Right renal cortex interstitium (tissue), 3 donors: ENCODE measurements at places on chromosomes 7 and 10. TPM values are rescaled to one million over a fixed set of nuclear protein-coding genes. Genes with fewer than 3 reads are reported as not detected.

DNA sequence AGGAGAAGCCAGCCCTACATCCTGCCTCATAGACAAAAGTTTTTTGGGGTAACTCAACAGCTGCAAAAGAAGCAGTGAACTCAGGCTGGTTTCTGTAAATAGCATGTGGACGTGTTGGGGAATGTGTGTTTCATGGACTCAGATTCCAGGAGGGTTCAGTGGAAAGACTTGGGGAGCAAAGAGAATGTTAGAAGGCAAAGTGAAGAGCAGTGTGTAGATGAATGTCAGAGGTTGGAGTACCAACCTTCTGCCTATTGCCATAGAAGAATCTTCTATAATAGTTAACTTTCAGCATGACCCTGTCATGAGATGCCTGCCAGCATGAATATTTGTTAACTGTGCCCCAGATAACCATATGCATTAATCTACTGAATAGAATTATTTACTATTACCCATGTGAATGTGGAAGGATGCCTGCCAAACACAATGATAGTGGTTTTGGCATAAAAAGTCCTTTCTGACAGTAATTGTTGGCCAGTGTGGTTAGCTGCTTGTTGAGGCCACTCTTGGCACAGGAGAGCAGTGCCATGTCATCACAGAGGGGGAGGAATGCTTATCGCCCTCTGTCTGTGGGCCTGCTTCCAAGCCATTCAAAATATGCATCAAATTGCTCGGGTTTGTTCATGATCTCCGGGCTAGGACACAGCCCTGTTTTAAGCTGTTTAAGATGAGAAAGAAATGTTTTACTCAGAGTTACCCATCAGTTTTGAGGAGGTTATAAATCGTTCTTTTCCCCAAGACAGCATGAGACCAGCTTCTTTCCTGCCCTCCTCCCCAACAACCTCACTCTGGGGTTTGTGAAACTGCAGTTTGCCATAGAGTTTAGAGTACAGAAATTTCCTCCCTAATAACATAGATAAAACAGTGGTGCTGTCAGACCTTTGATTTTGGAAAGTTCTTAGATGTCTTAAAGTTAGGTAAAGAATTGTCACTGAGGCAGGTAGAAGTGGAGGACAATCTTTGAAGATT lies 165.3 kb downstream of the WNT2 start:
- no peak for DNase-seq

Gene UCMA
- not detected for polyA plus RNA-seq

DNA sequence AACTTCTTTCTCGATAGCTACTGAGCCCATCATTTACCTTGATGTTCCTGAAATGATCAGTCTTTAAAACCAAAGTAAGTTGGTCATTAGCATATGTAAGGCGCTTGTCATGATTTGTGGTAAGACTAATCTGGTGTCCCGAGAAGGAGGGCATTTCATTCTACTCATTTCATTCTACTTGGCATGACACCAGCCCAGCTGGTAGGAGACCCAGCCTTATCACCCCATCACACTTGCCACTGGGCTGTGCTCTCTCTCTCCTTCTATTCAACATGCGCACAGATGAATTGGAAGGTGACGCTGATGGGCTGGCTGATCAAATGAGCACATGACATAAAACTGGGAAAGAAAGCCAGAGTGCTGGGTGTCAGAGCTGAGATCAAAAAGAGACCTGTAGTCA lies 65.7 kb downstream of the CRTAC1 start:
- DNase-seq: no peak

GRCh38 chr7:102024769-102025391 lies 207.5 kb downstream of the CUX1 start:
- no peak for DNase-seq

DNA sequence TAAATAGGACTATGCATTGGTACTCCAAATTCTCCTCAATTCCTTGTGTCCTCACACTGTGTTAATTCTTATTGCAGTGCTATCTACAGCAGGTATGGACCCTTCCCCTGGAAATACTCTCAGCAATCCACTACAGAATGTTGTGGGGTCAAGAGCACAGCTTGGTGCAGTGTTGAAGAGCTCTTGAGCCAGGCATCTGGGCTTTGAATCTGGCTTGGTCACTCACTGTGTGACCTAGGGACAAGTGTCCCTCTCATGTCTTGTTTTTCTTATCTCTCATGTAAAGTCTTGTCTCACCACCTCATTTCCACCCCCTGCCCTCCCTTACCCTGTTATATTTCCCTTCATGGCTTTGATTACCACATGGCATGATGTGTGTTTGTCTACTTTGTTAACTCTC lies 159.4 kb downstream of the RNLS start:
- no peak for DNase-seq

DNA sequence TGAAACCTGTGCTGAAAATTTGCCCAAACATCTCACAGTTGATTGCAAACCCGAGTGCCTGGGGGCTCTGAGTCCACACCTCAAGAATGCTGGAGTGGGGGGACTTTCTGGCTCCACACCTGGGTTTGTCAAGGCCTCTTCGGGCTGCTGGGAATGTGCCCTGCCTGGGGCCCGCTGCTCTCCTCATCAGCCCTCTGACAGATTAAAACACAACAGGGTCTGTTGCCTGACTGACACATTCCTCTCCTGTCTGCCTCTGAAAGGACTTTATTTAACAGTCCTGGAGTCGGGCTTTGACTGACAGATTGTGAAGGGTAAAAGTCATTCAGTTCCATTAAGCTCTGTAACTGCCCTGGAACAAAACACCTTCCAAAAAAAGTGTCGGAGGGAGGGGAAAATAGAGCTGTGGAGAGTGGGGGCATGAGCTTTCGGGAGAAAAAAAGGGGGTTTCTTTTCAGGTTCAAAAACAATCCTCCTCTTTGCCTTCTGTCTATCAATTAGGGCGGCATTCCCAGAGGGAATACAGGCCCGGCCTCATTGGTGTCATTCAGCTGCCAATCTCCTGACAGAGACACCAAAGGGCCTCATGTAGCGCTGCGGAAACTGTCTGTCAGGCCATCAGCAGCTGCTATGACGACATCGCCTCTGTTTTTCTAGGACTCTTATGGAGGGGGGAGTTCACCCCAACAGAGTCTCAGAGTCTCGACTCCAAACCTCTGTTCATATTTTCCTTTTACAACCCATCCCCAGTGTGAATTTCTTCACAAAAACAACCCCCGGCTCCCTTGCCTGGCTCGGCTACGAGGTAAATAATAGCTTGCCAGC lies 398.8 kb upstream of the NFE2L3 start:
- DNase-seq: no peak

- DNase-seq: no peak
These were observed 46.0 kb downstream of the ZNF777 start for GRCh38 chr7:149414745-149415390.

GRCh38 chr10:72171175-72171630 lies 44.6 kb upstream of the ANAPC16 start:
- DNase-seq: no peak

GRCh38 chr7:107809179-107809578 lies 6.2 kb upstream of the SLC26A3 start:
- DNase-seq: no peak

DNA sequence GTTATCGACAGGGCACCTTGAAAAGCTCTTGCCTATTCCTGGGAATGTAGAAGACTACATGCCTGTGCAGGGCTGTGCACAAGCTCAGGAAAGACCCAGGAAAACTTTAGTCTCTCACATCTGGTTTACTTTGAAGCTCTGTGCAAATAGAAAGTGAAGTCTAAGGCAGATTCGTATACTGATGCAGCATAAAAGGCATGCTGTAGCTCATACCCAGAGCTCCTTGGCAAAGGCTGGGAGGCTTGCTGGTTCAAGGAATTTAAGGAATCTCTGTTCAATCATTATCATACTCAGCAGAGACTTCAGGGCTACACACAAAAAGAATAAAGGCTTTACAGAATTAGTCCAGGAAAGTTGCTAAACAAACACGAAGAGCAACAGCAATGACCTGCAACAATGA lies 192.0 kb downstream of the OTUD1 start:
- DNase-seq: no peak

DNA sequence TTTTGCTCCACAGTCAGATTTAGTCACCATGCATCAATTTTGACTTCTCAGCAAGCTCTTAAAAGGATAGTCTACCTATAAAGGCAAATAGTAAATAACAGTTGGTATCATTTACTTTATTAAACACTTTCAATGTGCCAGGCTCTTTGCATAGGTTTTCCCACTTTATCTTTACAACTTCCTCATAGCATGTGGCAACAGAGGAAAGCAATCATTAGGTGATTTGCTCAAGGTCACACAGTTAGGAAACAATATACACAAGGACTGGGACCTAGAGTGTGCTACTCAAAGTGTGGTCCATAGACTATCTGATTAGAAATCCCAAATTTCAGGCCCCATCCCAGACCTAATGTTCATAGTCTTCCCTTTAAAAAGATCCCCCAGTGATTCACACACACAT lies 212.3 kb downstream of the MTERF1 start:
- no peak for DNase-seq

DNA sequence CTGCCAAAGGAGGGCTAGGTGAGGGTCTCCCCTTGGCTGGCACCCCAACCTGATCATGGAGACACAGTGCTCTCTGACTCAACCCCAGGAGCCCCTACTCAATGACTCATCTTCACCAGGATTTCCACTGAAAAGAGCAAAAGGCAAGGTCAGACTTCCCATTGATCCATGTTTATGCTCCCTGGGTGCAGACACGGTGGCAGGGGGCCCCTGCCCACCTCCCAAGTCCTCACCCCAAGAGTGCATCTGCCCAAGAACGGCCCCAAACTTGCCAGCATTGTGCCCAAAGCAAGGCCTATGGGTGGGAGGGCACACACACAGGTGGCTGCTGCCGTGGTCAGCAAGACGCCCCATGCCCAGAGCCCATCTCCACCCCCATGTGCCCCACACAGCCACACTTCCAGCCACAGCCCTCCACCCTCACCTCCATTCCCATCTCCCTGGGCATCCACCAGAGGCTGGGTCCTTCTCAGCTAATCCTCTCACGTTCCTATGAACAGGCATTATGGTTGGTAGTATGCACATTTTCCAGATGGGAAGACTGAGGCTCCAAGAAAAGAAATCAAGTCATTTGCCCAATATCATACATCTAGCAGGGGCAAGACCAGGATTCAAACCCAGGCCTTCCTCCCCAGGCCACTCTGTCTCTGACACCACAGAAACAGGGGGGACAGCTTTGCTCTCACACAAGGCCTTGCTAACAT lies 31.3 kb downstream of the FAM53B start:
- no peak for DNase-seq

Gene CALML5
- polyA plus RNA-seq: not detected

Gene CYP2W1
- 1.1 TPM for polyA plus RNA-seq

GRCh38 chr10:99431190-99431760 lies 851 bp upstream of the GOT1 start:
- no peak for DNase-seq

GRCh38 chr10:15462253-15462897 lies 91.3 kb upstream of the FAM171A1 start:
- DNase-seq: no peak

Gene HHEX
- polyA plus RNA-seq: 9.4 TPM

- DNase-seq: no peak
These were observed 241.5 kb downstream of the WDR11 start for GRCh38 chr10:121092720-121093095.

Gene AMPH
- 17.4 TPM for polyA plus RNA-seq

GRCh38 chr7:111029141-111029572 lies 61.8 kb upstream of the LRRN3 start:
- DNase-seq: no peak

GRCh38 chr10:118499186-118499585 lies 96.3 kb downstream of the PRLHR start:
- DNase-seq: no peak

DNA sequence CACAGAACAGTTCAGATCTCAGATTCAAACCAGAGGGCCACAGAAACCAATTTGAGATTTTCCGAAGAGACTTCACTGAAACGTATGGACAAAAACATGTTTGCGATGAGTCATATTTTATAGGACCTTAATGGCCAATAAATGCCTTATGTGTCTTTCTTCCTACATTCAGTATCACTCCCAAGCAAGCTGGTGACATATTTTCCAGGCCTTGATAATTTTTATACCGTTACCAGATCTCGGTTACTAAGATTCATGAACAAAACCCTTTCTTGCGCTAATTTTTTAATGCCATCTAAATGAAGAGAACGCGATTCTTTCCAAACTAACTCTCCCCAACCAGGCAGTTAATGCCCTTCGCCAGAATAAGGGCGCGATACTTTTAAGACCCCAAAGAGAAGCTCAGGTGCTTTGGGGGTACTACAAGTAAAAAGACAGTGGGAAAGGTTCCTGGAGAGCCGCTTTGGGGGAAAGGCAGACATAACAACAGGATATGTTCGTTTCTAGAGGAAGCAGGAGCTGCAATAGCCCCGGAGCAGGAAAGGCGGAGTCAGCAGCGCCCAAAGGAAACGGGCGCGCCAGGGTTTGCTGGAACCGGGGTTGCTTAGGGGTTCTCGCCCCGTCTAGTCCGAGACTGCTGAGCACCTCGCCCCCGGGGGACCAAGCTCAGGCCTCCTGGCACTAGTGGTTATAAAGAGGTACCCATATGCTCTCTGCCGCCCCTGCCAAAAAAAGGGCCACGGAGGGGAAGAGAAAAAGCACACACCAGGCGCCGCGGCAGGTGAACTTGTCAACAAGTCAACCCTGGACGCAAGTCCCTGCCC lies 884 bp downstream of the ICA1 start:
- DNase-seq: no peak

Gene SFTPA2
- polyA plus RNA-seq: not detected

DNA sequence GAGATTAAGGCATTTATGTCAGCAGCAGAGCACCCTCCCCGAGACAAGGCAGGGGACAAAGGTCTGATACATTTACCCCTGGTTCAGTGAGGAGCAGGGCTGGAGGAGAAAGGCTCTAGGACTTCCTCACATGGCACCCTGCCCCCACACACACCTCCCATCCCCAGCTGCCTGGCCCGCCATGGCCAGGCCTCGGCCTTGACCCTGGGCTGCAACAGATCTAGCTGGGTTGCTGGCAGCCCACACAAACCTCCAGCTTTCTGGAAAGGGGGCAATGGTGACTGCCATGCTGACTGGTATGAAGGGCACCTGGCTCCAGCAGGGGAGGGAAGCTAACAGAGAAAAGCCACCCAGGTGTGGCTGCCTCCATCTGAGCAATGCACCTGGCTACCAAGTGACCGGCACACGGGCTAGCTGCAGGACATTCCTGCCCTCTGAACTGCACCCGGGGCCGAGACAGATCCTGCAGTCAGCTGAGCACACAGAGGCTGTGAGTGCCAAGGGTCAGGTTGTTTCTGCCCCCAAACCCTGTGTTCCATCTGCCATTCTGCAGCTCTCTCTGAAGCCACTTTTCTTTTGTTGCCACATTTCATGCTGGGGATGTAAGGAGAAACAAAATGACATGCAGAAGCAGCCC lies 85.8 kb upstream of the LRRC18 start:
- DNase-seq: no peak

Gene GIMAP7
- polyA plus RNA-seq: 19.2 TPM

Gene CFAP58
- polyA plus RNA-seq: 0.27 TPM

Gene EIF3B
- 163 TPM for polyA plus RNA-seq

Gene GHRHR
- polyA plus RNA-seq: 0.34 TPM

Gene AGMO
- polyA plus RNA-seq: 0.98 TPM

- no peak for DNase-seq
These were observed 33.9 kb upstream of the SPOCK2 start for GRCh38 chr10:72122221-72122620.
